ENCODE measurements at places on chromosomes 5 and 9.

DNA sequence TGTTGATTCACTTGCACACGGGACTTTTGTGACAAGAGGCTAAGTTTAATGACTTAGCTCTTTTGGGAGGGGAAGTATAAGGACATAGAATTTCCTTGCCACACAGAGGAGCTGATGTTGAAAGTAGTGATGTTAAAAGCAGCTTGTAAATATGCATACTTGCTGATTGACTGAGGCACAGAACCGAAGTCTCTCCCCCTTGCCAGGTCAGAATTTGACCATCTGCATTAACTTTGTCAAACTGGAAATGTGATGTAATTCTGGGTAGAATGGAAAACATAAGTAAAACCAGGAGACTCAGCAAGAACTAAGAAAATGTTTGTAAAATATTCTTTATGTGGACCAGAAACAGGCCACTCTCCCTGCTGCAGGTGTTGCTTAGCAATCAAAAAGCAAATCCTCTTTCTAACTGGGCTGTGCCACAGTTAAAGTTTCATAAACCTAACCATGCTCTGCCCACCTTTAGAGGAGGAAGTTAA, 284.2 kb downstream of the NR3C1 start:
- DNase-seq: no peak

DNA sequence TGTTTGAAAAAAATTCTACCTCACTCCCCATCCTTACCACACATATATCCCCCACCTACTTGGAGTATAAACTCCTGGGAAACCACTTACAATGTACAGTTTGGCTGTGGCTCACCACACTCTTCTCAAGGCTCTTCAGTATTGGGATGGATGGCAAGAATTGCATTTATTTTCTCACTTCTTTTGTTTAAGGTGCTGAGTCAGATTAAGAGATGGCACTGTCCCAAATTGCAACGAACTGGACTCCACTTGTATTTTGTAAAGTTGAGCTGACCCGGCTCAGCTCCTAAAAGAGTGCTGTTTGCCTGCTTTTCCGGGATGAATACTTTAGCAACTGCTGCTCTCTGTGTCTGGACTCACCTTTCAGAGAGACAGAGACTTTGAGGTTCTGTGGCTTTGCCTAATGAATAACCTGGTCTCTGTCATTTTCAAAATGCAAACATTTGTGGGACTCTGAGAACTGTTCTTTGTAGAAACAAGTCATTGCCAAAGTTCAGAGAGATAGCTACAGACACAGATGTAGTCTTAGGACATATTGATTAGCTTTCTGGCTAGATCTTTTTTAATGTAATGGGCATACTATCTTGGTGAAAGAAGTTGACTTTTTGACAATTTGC, 42.2 kb downstream of the PPP2R2B start:
- no peak for DNase-seq

DNA sequence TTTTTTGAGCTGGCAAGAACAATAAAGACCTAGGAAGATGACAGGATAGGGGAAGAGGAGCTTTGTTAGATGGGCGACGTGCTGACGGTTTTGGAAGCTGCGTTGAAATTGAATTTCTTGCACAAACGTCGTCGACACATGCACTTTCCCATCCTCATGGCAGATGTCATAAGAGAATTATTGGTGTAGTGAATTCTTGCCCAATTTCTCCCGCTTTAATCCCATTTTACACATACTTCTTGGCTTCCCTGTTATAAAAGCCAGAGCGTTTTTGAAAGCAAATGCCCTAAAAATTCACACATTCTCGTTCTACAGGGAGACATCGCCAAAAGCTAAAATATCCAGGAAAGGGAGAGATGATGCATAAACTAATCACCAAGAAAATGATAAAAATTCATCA, 109.8 kb upstream of the DAP start:
- DNase-seq: no peak

GRCh38 chr5:40277161-40277906, 402.4 kb upstream of the PTGER4 start:
- no peak for DNase-seq

- no peak for DNase-seq
These were observed 147.9 kb upstream of the TBCA start for GRCh38 chr5:77924081-77924480.

GRCh38 chr5:132095424-132095972, 21.9 kb downstream of the CSF2 start:
- no peak for DNase-seq

Data from HS-5 (cell line).